ENCODE measurements at places on chromosomes 12 and 14. TPM values are rescaled to one million over a fixed set of nuclear protein-coding genes. Genes with fewer than 3 reads are reported as not detected.
A peak's percentile ranks its signal among the peaks of the same experiment; 100 is the strongest.

DNA sequence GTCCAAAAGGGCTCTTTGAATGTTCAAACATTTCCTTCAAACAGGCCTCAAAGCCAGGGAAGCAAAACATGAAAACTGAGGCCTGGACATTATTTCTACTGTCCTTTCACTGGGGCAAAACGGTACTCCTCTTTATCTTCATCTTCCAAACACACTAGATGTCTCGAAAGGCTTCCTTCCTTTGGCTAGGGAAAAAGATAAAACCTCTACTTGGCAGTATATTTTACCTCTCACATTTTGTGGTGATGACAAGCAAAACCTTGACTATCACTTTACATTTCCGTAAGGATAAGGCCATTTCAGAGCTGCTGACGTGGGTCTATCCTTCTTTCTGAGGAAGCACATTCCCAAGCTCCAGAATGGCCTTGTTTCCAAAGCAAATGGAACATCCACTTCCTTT lies 9.9 kb downstream of the STAB2 start:
- DNase-seq = no peak

DNA sequence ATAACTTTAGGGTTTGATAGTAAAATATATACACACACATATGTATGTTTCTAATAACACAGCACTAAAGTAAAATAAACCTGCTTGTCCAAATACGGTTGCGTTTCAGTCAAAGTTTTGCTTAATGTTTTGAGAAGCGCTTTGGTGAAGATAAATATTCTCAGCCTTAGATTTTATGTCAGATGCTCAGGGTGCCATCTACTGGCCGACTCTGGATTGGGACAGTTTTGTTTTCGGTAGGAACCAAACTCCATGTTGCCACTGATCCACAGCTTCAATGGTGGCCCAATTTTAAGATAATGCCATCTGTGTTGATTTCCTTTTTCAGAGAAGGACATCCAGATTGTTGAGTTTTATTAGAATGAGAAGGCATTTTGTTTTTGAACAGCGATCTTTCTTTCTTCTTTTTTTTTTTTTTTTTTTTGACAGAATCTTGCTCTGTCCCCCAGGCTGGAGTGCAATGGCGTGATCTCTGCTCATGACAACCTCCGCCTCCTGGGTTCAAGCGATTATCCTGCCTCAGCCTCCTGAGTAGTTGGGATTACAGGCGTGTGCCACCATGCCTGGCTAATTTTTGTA lies 43.1 kb downstream of the LLPH start:
- DNase-seq = no peak

CACNA1C gene
- total RNA-seq = 2.2 TPM

DNA sequence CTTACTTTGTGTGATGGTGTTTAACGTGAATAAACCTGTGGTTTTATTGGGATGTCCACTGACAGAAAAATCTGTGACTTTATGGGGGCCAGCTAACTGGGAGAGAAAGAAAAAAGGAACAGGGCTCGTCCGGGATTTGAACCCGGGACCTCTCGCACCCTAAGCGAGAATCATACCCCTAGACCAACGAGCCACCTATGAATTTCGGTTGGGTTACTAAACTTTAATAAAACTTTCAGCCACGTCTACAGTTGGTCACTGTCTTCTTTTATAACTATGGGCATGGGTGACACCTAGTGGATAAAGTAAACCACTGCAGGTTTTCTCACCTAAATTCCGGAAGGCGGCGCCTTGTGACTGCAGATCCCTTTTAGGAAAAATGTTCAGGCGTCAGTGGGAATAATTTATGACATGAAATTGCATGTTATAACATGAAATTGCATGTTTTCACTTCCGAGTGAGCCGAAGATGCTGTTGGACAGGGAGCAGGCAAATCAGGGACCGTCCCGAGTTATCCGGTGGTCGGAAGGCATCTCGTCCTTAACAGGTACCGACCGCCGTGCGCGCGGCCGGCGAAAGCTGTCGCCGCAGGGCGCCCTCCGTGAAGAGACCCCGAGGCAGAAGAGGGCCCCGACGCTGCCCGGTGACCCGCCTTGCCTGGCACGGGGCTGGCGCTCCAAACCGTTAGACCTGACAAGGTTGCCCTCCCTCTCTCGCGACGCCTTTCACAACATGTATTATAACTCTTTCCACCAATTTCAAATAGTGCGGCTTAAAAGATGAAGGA lies 18.2 kb upstream of the RNASE12 start:
- DNase-seq = peak; percentile 73

FAM181A gene
- not detected for total RNA-seq

SPTB gene
- 0.51 TPM for total RNA-seq

CLEC4D gene
- not detected for total RNA-seq

- DNase-seq = no peak
Observed at GRCh38 chr14:85468816-85469215, 61.1 kb upstream of the FLRT2 start.

DNA sequence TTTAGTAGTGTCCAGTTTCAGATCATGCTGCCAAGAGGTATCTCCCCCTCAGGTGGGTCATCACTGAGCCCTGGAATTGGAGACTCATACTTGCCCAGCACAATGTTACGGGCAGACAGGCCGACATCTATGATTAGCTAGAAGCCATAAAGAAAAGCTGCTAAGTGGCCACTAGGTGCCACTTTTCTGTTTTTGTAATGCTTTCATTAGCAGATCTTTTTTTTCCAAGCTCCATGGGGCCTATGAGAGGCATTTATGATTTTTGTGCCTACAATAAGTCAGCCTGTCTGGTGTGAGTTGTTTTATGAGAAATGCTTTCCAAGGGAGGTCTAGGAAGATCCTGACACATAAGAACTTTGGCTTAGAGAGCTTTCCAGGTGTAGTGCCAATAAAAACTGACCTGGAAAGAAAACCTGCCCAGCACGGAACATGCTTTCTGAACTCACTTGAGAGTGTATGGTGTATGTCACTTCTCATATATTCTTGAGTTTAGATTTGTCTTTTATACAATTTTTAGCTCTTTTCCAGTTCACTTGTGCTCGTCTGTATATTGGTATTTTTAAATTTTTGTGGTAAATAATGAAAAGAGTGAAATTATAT lies 21.8 kb upstream of the SMCO2 start:
- no peak for DNase-seq

GRCh38 chr12:49274396-49275069 lies 9.7 kb downstream of the TUBA1C start:
- DNase-seq = no peak

DNA sequence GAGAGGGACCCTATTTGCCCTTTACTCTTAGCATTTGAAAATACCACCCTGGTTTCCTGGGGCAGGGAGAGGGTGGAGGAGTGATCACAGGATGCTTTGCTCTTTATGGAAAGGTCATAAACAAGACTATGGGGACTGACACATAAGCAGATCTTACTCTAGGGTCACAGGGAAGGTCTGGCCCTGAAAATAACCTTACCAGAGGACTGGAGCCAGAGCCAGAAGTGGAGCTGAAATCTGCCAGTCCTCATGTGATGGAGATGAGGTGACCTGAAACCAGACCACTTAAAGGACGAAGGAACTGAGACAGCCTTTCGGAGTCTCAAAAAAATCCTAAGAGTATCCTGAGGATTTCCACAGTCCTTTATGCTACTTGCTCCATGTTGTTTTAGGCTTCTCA lies 12.4 kb downstream of the PFKM start:
- DNase-seq = no peak

CD69 gene
- total RNA-seq = 1.4 TPM

DNA sequence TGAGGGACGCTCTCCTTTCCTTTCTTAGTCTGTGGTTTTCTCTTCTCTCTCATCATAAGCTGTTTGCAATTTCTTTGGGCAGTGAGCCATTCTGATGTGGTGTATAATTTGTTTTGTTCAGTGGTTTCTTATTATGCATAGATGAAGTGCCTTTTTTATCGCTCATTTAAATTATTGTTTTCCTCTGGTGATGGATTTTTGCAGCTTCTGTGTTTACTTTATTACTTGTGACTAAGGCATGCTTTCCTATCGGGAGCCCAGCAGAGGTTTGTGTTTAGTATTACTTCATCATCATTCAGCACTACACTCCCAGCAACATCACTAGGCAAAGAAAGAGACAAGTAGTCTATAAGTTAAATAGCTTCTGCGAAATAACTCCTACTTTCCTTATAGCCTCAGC lies 586.6 kb upstream of the NOVA1 start:
- DNase-seq = no peak

DNA sequence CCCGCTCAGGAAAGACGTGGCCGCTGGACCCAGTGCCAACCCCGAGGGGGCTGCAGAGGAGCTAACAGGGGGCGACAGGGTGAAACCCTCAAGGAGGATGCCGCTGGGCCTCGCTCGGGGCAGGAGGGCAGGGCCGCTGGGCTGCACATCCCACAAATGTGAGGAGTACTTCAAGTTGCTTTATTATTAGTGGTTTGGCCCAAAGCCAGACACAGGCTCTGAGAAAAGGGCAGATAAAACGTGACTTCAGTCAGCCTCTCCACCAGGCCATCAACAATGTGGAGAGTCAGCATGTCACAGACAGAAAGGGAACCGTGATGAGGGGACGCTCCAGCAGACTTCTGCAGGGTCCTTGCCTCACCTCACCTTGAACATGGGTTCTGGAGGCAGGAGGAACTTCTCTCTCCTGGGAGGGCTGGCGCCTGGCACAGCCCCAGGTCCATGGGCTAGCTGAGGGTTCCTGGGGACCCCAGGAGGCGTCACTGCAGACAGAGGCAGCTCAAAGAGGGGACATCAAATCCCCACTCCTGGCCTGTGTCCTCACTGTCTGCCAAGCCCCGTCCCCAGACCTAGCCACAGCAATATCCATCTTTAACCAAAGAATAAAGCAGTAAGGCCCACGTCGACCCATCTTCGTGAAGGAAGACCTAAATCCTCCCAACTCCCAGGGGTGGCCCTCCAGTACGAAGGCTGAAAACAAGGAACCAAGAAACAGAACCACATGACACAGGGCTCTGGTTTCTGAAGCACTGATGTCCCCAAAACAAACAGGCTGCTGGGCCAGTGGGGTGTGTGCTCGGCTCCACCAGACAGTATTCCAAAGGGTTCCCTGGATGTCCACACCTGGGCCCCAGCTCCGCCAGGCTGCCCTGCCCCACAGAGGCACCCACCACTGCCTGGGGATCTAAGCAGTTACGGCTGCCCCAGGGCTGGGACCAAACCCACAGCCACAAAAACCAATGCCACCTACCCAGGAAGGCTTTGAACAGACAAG lies 35.1 kb downstream of the CCDC85C start:
- DNase-seq = no peak

Measured in suprapubic skin (tissue), 4 donors.